Activated T-cell treated with anti-CD3 and anti-CD28 coated beads, Interleukin-2, amount 50 U/mL, for 1 hour (primary cell): ENCODE measurements at places on chromosomes 2 and 18.

DNA sequence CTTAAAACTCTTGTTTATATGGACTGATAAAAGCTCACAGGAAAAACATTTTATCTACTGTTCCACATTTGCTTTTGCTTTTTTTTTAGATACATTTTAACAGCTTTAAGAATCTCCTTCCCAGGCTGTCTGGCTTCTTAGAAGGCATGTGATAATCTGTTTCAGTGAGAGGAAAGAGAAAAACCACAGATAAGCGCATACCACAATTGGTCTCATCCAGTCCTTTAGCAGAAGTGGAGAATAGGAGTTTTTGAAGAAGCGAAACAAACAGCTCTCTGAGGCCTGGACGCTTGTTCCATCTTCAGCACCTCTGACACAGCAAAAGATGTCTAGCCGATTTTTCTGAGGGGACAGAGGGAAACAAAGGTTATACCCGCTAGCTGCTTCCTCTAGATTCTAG lies 37.6 kb downstream of the RMC1 start:
- no peak for DNase-seq

DNA sequence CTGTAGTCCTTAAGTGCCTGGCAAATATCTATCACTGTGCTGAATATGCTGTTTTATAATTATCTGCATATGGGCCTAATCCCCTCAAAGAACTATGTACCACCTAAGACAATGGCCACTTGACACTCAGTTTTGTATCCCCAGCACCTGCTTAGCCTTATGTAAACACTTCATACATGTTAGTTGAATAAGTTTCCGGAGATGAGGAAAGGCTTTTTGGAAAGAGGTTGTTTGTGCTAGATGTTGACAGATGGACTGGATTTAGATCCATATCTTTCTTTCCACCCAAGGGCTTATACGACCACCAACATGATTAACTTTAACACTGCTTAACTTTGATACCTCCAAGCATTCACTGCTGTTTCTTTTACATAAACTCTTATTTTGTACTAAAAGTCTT lies 63.3 kb downstream of the FAM228A start:
- DNase-seq, result no peak

- DNase-seq, result no peak
Observed at GRCh38 chr2:213627835-213628460, 343.7 kb downstream of the SPAG16 start.

GRCh38 chr2:24973812-24974211 lies 2.1 kb upstream of the DNAJC27 start:
- DNase-seq, result no peak

GRCh38 chr2:43402452-43402937 lies 176.1 kb upstream of the ZFP36L2 start:
- no peak for DNase-seq

- DNase-seq, result no peak
Observed at GRCh38 chr2:189960346-189960745, 102.2 kb downstream of the MSTN start.

DNA sequence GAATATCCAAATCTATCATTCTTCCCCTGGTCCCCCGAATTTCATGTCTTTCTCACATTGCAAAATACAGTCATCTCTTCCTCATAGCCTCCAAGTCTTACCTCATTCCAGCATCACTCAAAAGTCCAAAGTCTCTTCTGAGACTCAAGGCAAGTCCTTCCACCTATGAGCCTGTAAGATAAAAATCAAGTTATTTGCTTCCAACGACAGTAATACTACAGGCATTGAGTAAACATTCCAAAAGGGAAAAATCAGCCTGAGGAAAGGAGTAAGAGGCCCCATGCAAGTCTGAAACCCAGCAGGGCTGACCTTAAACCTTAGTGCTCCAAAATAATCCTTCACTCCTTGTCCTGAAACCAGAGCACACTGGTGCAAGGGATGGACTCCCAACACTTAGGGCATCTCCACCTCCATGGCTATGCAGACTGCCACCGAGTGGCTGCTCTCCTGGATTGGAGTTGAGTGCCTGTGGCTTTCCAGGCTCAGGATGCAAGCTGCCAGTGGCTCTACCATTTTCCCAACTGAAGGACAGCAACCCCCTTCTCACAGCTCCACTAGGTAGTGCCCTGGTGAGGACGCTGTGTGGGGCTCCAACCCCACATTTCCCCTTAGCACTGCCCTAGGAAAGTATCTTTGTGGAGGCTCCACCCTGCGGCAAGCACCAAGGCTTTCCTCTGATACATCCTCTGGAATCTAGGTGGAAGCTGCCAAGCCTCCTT lies 16.3 kb downstream of the DTNA start:
- no peak for DNase-seq

- no peak for DNase-seq
Observed at GRCh38 chr18:73670039-73670438, 477.6 kb downstream of the FBXO15 start.

DNA sequence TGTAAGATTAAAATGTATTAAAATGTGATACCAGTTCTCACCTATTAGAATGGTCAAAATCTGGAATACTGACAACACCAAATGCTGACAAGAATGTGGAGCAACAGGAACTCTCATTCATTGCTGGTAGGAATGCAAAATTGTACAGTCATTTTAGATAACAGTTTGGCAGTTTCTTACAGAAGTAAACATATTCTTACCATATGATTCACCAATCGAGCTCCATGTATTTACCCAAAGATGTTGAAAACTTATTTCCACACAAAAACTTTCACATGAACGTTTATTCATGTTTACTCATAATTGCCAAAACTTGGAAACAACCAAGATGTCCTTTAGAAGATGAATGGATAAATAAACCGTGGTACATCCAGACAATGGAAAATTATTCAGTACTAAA lies 1193.5 kb upstream of the ACVR2A start:
- no peak for DNase-seq
